Effector memory CD8-positive, alpha-beta T cell (primary cell): ENCODE measurements at places on chromosomes 7 and 10.

GRCh38 chr7:129149511-129149910 is 5.0 kb downstream of the TSPAN33 start:
- DNase-seq: no peak

DNA sequence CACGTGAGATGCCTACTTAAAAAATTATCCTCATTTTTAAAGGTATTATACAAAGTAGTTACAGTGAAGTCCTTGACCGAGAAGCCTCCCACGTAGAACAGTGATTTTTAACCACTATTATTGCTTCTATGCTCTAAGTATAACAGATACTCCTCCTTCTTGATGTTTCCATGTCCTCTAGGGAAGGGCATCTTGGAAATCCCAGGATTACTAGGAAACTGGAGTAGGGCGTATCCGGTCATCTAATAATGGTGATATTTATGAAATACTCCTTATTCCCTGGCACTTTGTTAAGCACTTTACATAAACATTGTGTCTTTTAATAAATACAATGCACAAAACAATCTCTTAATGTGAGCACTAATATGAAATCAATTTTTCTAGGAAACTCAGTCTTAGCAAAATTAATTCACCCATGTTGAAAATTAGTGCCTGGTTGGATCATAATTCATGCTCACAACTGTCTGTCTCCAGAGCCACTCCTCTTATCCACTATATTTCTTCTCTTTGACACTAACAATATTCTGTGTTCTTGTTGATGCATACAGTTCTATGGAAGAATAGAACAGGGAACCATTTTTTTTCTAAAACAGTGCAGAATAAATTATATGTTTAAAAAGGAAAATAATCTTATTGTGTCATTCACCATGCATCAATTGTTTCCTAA is 128.6 kb upstream of the SEMA3E start:
- no peak for DNase-seq

- no peak for DNase-seq
Observed at GRCh38 chr7:117587931-117588330, 108.1 kb downstream of the CFTR start.

GRCh38 chr10:4947039-4947634 is 16.1 kb upstream of the AKR1C1 start:
- DNase-seq: no peak

DNA sequence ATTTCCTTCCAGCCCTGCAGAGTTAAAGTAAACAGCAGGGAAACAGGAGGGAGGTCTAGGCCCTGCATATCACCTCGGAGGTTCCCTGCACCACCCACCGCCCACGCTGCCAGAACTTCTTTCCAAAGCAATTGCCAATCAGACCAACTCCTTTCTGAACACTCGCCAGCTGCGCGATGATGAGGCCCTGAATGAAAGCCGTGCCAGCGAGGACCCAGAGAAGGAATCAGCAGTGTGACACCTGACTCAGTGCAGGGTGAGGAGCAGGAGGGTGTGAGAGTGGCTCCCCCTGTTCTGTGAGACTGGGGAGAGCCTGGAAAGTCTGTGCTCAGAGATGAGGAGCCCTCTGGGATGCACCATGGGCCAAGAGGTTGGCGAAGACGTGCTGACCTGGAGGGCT is 3.3 kb upstream of the TCERG1L start:
- DNase-seq: no peak
